ENCODE measurements at places on chromosomes 3 and 15. TPM values are rescaled to one million over a fixed set of nuclear protein-coding genes. Genes with fewer than 3 reads are reported as not detected.

AMOTL2 gene
- 33.2 TPM for total RNA-seq

SI gene
- not detected for total RNA-seq

TM6SF1 gene
- 0.48 TPM for total RNA-seq

PPP1R14D gene
- total RNA-seq = not detected

TRIM71 gene
- total RNA-seq = not detected

CERS3 gene
- total RNA-seq = 120 TPM

CSK gene
- 77.1 TPM for total RNA-seq

GRIP2 gene
- total RNA-seq = 2.0 TPM

PLOD2 gene
- 14.5 TPM for total RNA-seq

CHRNB4 gene
- 0.72 TPM for total RNA-seq

NRROS gene
- total RNA-seq = 0.40 TPM

ACTRT3 gene
- total RNA-seq = 1.6 TPM
